Adrenal gland (tissue), 19 donors: ENCODE measurements at places on chromosomes 4 and X. TPM values are rescaled to one million over a fixed set of nuclear protein-coding genes. Genes with fewer than 3 reads are reported as not detected.

DNA sequence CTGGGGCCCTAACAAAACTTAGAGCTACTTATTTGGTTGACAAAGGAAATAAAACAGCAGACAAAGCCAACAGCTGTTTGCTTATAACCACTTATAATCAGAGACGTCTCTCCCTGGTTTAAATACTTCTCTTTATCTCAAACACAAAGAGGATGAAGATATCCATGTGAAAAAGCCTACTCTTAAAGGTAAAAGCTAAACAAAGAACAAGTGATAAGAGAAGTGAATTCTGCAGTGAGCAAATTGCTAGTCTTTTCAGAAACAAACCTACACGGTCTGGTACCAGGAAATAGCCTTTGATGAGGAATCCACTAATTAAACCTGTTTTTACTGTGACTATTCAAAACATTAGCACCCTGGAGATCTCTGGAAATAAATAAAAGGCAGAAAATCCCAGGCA lies 46.7 kb downstream of the GRIA3 start:
- no peak overlapping the region for H3K4me3 ChIP-seq
- H3K4me1 ChIP-seq: no peaks in the 10 kb centered on the region
- no peaks in the 10 kb centered on the region for H3K36me3 ChIP-seq
- no peak overlapping the region for H3K27ac ChIP-seq
- peaks cover under 1% of the 10 kb centered on the region for H3K27me3 ChIP-seq

DNA sequence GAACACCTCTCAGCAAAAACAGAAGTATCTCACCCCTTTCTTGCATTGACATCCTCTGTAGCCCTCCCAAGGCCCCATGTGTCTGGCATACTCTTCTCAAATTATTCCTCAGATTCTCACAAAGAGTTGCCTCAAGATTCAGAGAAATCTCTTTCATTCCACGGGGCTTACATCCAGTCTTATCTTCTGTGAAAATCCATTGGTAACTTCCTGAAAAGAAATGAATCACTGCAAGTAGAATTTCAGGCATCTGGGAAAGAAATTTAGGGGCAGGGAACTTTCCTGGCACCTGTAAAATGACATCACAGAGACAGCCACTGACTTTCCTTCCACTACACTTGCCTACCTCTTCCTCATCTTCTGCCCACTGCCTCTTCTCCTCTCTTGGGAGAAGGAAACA lies 182.5 kb upstream of the ARHGEF9 start:
- H3K36me3 ChIP-seq: no peaks in the 10 kb centered on the region
- no peaks in the 10 kb centered on the region for H3K27me3 ChIP-seq
- H3K4me1 ChIP-seq: no peaks in the 10 kb centered on the region
- H3K4me3 ChIP-seq: no peak overlapping the region
- DNase-seq: no peak

DNA sequence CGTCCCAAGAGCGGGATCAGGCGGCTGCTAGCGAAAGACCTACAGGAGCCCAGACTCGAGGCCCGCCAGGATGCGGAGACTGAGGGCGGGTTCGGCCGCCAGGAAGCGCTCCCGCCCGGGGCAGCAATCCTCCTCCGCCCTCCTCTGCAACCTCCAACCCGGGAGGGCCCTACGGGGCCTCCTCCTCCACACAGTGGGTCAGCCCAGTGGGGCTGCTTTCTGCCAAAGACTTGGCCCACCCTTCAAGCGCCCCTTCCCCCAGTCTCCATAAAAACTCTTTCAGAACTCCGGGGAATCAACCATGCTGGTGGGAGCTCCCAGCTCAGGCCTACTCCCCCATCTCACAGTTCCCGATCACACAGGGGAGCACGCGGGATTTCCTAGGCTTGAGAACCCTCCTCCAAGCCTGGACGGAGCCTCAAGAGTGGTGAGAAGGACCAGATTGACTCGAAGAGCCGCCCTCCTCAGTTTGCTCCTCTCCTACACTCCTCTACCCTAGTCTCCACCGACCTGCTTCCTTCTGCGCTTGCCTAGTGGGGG lies 77.5 kb downstream of the RLIM start:
- no peak for DNase-seq
- no peaks in the 10 kb centered on the region for H3K36me3 ChIP-seq
- no peak overlapping the region for H3K27ac ChIP-seq
- no peaks in the 10 kb centered on the region for H3K4me1 ChIP-seq

GRCh38 chr4:8069102-8069752 lies 89.4 kb downstream of the ABLIM2 start:
- no peak overlapping the region for H3K27ac ChIP-seq
- H3K4me1 ChIP-seq: no peaks in the 10 kb centered on the region
- H3K27me3 ChIP-seq: no peaks in the 10 kb centered on the region
- no peaks in the 10 kb centered on the region for H3K36me3 ChIP-seq
- no peak overlapping the region for H3K4me3 ChIP-seq

- peaks cover 3% of the 10 kb centered on the region for H3K4me1 ChIP-seq
- no peak overlapping the region for H3K4me3 ChIP-seq
- H3K36me3 ChIP-seq: no peaks in the 10 kb centered on the region
- H3K27me3 ChIP-seq: no peaks in the 10 kb centered on the region
- no peak for DNase-seq
- H3K27ac ChIP-seq: no peak overlapping the region
These were observed 1.1 kb downstream of the CDKL2 start for GRCh38 chr4:75629239-75629638.

- H3K36me3 ChIP-seq: no peaks in the 10 kb centered on the region
- no peak for DNase-seq
- H3K4me3 ChIP-seq: peak overlapping the region; percentile 57
- peak overlapping the region; percentile 72 for H3K27ac ChIP-seq
- no peaks in the 10 kb centered on the region for H3K4me1 ChIP-seq
These were observed 577 bp upstream of the PIM2 start for GRCh38 chrX:48919360-48919841.

Gene BTC
- total RNA-seq: 1.4 TPM

Gene RAI2
- 18.6 TPM for total RNA-seq
